ENCODE measurements at places on chromosomes 2 and 18.

GRCh38 chr2:210363261-210363660, 48.3 kb upstream of the MYL1 start:
- DNase-seq: no peak

GRCh38 chr2:111633643-111634042, 250.3 kb downstream of the ANAPC1 start:
- DNase-seq: no peak

GRCh38 chr2:239324456-239324855, 76.4 kb downstream of the HDAC4 start:
- DNase-seq: no peak

DNA sequence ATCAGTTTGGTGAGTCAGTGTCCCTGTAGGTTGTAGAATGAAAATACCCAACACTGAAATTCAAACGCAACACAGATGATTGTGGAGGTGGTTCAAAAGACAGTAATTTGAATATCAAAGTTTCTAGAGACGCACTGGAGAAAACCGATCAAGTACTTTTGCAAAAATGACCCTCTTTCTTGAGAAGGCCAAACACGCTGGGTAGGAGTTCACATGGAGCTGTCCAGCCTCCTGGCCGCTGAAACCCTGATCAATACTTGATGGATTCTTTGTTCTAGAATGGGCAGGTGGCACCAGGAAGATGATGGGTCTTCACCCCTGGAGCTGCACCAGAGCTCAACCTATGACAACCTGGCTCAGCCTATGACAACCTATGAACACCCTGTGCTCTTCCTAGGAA, 39.7 kb upstream of the UBE2F start:
- no peak for DNase-seq

DNA sequence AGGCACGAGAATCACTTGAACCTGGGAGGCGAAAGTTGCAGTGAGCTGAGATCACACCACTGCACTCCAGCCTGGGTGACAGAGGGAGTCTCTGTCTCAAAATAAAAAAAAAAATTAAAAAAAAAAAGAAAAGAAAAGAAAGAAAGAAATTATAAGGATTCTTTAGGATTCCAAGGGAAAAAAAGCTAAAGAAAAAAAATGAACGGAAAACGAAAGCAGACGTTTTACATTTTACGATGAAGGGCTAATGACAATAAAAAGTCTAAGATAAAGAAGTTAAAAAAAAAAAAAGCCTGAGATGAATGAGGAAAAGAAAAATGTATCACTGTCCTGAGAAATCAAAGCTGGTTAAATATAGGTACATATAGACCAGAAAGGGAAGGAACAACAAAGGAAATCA, 58.5 kb downstream of the SOS1 start:
- no peak for DNase-seq

DNA sequence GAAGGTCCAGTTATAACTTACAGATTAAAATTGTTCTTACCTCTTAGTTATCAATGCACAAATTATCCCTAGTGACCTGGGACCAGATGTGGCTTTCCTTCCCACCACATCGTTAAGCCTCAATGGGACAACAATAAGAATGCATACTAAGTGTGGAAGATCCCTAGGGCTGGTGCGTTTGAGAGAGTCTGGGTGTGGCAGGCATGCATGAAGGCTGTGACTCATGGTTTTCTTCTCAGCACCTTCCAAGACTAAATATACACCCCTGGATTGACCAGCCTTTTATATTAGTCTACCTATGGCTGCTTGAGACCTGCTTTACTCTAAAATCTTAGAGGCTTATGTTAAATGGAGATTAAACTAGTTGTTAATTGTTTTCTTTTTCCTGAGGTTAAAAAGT, 261.7 kb upstream of the SLC14A2 start:
- DNase-seq: no peak

DNA sequence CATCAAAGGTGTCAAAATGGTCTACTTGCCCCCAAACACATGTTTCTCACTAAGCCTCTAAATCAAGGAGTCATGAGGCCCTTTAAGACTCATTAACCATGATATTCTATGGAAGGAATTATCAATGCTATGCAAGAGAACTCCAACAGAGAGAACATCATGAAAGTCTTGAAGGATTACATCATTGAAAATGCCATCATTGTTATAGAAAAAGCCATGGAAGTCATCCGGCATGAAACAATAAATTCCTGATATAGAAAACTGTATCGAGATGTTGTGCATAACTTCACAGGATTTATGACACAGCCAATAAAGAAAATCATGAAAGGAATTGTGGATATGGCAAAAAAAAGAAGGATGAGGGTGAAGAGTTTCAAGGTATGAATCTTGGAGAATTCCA, 1363.6 kb upstream of the CDH2 start:
- no peak for DNase-seq

- no peak for DNase-seq
These were observed 65.4 kb downstream of the PID1 start for GRCh38 chr2:229205704-229206103.

DNA sequence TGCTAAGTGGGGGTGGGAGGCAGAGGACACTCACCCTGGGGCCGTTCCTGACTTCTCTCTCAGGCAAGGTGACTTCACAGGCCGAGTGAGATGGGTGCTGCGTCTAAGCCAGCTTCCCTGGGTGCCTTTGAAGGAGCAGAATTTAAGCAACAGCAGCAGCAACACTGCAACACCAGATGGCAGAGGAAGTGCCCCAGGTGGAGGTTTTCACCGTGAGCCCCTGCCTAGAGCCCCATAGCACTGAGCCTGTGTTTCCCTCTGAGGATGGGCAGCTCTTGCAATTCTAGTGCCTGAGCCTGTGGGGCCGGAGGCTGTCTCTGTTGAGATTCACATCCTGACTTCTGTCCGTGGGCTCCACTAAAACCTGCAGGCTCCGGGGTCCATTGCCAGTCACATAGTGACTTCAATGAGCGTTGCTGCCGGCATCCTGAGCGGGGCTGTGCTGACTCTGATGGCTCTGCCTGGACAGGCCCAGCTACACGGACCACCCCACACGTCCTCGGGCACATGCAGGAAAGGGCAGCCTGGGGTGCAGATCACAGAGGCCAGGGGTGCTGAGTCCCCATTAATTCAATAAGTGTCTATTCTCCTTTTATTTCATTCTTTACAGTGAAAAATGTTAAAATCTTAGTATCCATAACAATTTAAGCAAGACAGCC, 218.8 kb downstream of the SNTG2 start:
- DNase-seq: no peak

- no peak for DNase-seq
These were observed 289.6 kb upstream of the RAB6C start for GRCh38 chr2:129689653-129690448.

DNA sequence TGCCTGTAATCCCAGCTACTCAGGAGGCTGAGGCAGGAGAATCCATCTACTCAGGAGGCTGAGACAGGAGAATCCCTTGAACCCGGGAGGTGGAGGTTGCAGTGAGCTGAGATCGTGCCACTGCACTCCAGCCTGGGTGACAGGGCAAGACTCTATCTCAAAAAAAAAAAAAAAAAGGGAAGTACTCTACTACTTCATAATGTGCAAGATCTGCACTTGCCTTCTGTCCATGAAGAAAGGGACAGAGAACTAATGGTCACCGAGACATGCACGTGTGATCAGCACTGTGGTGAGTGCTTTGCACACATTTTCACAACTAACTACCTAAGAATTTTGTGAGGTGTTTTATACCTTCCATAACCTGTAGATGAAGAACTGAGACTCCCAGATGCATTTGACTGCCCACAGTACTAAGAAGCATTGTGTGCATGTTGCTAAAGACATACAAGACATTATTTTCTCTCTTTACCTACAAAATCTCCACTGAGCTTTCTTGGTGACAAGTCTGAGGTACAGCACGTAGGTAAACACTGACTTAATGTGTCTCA, 784.8 kb upstream of the ID2 start:
- no peak for DNase-seq

GRCh38 chr2:135745545-135745944, 3.9 kb downstream of the UBXN4 start:
- no peak for DNase-seq

DNA sequence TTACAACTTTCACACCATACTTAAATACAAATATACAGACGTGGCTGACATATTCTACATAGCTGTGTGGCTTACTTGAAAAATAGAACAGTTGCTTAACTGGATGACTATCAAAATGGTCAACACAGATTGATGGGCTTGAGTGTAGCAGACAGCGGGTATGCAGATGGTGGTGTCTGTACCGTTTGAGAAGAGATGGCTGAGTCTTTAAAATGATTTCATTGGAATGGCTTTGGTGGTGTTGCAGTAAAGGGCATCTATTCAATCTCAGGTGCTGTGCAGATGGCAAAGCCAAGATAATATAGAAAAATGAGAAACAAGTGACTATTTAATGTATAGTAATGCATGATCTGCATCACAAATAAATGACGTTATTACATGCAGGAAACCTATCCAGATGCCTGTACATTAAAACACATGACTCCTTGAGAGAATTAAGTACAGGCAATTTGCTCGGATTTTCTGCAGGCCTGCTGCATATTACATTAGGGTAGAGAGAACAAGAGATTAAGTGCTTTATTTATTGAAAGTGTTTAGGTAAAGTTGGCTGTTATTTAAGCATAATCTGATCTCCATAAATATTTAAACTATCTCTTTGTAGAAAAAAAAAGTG, 68.5 kb downstream of the AGPS start:
- no peak for DNase-seq

DNA sequence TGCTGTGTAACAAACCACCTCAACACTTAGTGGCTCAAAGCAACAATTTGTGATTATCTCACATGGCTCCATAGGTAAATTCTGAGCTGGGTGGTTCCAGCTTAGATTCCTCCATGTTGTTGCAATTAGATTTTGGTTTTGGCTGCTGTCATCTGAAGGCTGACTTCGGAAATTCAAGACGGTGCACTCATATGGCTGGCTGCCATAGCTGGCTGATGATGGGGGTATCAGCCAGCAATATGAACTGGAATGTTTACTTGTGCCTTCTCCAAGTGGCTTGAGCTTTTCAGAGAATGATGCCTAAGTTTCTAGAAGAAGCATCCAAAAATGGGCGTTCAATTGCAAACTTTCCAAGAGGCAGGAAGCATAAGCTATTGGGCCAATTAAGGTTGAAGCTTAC, 213.1 kb downstream of the GCA start:
- no peak for DNase-seq

DNA sequence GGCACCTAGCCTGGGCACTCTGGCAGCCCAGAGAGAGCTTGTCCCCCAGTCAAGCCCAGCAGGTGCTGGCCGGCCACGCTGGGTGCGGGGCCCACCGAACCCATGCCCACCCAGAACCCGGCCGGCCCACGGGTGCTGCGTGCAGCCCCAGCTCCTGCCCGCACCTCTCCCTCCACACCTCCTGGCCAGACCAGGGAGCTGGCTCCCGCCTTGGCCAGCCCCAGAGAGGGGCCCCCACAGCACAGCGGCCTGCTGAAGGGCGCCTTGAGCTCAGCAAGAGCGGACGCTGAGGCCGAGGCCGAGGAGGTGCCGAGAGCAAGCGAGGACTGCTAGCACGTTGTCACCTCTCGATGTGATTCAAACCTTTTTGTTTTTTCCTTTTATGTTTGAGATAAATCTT, 407.0 kb upstream of the KCNJ3 start:
- DNase-seq: no peak

- DNase-seq: no peak
These were observed 69.4 kb upstream of the SPRED2 start for GRCh38 chr2:65501836-65502235.

DNA sequence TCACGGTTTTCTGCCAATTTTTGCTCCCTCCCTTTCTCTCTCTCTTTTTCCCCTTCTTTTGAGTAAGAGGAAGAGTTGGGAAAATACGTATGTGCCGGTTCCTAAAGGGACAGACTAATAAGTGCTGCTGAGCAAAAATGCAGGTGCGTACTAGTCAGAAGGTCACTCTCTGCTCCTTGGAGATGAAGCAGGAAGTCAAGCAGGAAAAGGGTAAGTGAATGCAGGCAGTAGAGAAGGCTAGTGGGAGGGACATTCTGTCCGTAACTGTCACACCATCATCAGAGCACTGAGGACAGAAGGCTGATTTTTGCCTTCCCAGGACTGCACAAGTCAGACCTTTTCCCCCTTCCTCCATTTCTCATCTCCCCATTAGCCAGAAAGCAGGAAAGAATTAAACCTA, 105.7 kb downstream of the CDH2 start:
- no peak for DNase-seq

DNA sequence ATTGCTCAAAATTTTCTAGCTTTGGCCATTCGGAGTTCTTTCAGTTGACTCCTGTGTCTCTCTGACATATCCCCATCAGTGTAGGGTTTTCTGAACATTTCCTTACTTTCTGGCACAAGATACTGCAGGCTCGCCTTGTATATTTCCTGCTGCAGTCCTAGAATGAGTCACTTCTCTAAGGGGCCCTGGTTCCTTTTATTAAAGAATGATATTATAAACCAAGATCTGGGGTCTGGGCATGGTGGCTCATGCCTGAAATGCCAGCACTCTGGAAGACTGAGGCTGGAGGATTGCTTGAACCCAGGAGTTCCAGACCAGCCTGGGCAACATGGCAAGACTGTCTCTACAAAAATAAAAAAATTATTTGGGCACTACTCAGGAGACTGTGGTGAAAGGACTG, 3.0 kb upstream of the RPL37A start:
- no peak for DNase-seq

DNA sequence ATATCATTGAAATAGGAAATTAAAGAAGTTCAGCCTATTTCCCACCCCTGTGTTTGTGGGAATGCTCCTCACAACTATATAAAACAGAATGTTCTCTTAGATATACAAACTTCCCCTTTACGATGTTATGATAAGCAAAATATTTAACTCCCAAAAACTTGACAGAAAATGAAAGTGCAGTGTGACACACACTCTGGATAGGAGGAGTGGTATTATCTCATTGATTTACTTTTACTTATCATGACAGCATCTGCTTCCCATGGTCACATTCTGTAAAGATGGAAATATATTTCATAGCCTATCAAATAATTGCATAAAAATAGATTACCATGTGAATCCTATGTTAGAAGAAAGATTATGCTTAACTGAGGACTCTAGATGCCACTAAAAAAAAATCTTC, 96.6 kb upstream of the STK17B start:
- no peak for DNase-seq

DNA sequence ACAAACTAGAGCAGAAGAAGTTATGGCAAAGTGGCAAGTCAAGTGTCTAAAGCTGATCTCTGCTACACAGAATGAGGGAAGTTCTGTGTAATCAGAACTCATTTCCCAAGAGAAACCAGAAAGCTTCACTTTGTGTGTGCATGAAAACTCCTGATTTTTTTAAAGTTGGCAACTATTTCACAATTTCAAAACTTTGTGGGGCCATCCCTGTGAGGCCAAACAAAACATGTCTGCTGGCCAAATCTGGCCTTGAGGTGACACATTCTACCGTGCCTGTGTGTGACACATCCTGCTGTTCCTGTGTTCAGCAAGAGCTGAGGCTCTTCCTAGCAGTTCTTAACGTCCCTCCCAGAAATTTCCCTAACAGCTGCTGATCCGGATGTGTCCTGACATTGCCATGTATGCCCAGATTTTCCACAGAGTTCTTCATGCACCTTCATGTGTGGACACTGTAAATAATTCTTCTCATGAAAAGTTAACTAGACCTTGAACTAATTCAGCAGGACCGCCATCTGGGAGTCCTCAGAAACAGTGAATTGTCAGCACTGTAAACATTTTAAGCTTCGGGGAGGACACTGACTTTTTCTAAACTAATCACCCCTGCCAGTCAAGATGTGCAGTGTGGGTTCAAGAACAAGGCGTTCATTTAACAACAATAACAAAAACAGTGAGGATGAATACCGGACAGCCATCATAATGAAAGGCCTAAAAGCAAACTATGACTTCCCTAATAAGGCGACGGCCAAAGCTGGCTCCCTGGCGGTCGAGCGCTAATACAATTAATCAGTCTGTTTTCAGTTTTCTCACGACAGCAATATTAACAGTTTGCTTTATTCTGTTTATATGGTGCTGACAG, 99.0 kb downstream of the PLEKHM3 start:
- no peak for DNase-seq

GRCh38 chr2:209322041-209322440, 101.8 kb upstream of the MAP2 start:
- DNase-seq: no peak

Data from germinal center (tissue), 1 donor.